Aorta (tissue), 5 donors: ENCODE measurements at places on chromosomes 13 and 19. TPM values are rescaled to one million over a fixed set of nuclear protein-coding genes. Genes with fewer than 3 reads are reported as not detected.

- H3K4me1 ChIP-seq = no peaks in the 10 kb centered on the region
- no peak overlapping the region for H3K4me3 ChIP-seq
- no peaks in the 10 kb centered on the region for H3K27me3 ChIP-seq
- DNase-seq = peak; percentile 43
- H3K27ac ChIP-seq = peak overlapping the region; percentile 81
Observed at GRCh38 chr19:49165865-49166301, 8.3 kb downstream of the TRPM4 start.

EXOC3L2 gene
- total RNA-seq = 13.9 TPM

- H3K36me3 ChIP-seq = no peaks in the 10 kb centered on the region
- H3K4me1 ChIP-seq = no peaks in the 10 kb centered on the region
- no peak overlapping the region for H3K27ac ChIP-seq
- no peak overlapping the region for H3K4me3 ChIP-seq
- DNase-seq = no peak
- H3K27me3 ChIP-seq = no peaks in the 10 kb centered on the region
Observed at GRCh38 chr13:29383476-29383875, 212.0 kb downstream of the SLC7A1 start.

DNA sequence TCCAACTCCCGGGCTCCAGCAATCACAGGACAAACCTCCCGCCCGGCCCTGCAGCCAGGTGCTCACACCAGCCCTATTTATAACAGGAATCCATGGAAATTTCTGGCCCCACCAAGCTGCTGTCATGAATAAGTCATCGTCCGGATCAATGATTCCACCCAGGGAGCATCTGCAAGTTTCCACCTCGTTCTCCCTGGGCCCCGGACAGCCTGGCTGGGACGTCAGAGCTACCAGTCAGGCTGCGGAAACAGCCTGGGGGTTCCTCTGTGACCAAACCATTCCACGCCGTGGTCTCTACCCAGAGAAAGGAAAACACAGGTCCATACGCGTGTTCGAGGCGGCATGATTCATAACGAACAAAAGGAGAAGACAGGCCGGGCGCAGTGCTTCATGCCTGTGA, 20.7 kb upstream of the PTBP1 start:
- no peaks in the 10 kb centered on the region for H3K4me1 ChIP-seq
- H3K36me3 ChIP-seq = no peaks in the 10 kb centered on the region
- DNase-seq = no peak
- H3K4me3 ChIP-seq = no peak overlapping the region
- no peak overlapping the region for H3K27ac ChIP-seq

CCNA1 gene
- 0.42 TPM for total RNA-seq

DNA sequence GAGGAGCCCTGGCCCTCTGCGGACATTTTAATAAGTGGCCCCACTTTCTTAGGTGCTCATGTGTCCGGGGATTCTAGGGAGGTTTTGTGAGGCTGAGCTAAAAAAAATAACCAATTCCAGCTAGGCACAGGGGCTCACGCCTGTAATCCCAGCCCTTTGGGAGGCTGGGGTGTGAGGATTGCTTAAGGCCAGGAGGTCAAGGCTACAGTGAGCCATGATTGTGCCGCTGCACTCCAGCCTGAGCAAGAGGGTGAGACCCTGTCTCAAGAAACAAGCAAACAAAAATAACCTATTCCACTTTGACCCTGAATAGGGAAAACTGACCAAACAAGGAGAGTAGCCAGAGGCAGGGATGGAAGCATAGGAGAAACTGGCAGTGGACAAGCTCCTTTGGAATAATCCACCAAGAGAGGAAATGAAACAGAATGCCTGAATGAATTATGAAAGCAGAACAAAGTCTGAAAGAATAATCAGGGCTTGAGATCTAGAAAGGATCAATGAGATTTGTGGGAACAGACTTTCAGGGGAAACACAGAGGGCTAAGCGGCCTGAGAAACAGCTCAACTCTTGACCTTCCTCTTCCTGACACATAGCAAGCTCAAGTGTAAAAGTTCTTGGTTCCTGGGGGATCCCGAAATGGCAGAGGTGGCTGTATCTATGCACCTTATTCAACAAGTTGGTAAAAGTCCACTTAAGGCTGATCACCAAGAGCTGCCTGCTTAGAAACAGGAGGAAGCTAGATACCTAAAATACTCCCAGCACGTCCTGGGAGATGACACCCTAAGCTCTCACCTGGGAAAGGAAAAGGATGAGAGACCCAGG, 30.1 kb upstream of the FFAR2 start:
- DNase-seq = no peak
- no peaks in the 10 kb centered on the region for H3K4me1 ChIP-seq
- no peak overlapping the region for H3K27ac ChIP-seq
- no peaks in the 10 kb centered on the region for H3K27me3 ChIP-seq
- H3K4me3 ChIP-seq = no peak overlapping the region

DNA sequence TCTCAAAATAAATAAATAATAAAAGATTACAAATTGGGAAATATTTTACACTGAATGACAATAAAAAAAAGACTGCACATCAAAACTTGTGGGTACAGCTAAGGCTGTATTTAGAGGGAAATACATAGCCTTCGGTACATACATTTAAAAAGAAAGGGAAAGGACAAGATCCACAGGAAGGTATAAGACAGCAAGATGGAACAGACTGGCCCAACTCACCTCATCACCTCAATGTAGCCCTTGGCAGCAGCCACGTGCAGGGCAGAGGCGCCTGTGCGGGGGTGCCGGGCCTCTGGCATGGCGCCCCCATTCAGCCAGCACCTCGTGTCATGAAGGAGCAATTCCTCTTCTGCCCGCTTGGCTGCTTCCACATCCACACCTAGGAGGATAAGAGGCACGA, 14.2 kb downstream of the PPP1R12C start:
- no peaks in the 10 kb centered on the region for H3K4me1 ChIP-seq
- peaks cover 7% of the 10 kb centered on the region for H3K36me3 ChIP-seq
- H3K27me3 ChIP-seq = no peaks in the 10 kb centered on the region

DNA sequence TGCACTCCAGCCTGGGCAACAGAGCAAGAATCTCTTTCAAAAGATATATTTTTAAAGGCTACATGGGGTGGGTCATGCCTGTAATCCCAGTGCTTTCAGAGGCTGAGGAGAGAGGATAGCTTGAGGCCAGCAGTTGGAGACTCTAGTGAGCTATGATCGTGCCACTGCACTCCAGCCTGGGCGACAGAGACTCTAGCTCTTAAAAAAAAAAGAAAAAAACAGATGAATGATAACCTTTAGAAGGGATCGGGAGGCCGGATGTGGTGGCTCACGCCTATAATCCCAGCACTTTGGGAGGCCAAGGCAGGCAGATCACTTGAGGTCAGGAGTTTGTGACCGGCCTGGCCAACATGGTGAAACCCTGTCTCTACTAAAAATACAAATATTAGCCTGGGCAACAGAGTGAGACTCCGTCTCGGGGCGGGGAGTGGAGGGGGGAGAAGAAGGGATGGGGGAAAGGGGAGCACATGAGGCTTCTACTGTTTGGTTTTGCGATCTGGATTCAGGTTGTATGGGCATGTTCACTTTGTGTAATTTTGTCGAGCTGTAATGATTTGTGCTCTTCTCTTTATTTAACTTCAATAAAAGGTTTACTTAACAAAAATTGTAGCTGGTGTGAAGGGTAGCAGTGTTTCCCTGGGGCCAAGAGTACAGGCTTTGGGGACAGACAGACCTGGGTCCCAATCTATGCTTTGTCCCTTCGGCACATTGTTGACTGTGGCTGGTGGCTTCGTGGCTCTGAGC, 1.1 kb upstream of the PSMC4 start:
- peak overlapping the region; percentile 69 for H3K4me3 ChIP-seq
- H3K4me1 ChIP-seq = no peaks in the 10 kb centered on the region
- H3K27me3 ChIP-seq = no peaks in the 10 kb centered on the region
- peak overlapping the region; percentile 81 for H3K27ac ChIP-seq
- H3K36me3 ChIP-seq = peaks cover 3% of the 10 kb centered on the region

DNA sequence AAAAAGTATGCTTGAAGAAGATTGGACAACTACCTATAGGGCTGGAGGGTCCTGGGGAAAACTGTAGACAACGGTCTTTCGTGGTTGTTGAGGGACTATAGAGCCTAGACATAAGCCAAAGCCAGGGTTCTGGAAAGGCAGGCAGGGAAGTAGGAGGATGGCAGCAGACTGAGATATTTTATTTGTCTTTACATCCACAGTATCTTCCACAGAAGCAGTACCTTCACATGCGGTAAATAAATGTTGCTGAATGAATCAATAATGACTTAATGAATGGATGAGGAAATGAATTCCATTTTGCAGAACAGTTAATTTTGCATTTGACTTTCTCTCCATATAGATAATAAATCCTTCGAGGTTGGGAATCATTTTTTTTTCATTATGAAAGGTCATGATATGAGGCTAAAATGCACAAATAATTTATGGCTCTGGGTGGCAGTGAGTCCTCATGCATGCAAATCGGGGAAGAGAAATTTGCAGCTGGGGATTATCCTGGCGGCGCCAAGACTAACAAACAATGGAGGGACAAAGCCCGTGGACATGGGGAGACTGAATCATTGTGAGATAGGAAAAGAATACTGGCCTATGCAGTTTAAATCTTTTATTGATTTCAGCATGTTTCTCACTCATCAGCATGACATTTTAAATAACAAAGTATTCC, 102.0 kb downstream of the ERCC5 start:
- H3K4me3 ChIP-seq = no peak overlapping the region
- no peak overlapping the region for H3K27ac ChIP-seq
- H3K36me3 ChIP-seq = no peaks in the 10 kb centered on the region
- H3K27me3 ChIP-seq = peaks cover 2% of the 10 kb centered on the region
- DNase-seq = no peak
- no peaks in the 10 kb centered on the region for H3K4me1 ChIP-seq

PGLYRP2 gene
- total RNA-seq = not detected

MEX3D gene
- 16.1 TPM for total RNA-seq

GRCh38 chr13:73421310-73421912, 362.6 kb downstream of the KLF5 start:
- DNase-seq = no peak
- no peaks in the 10 kb centered on the region for H3K27me3 ChIP-seq
- no peaks in the 10 kb centered on the region for H3K4me1 ChIP-seq
- H3K4me3 ChIP-seq = no peak overlapping the region
- no peak overlapping the region for H3K27ac ChIP-seq
- no peaks in the 10 kb centered on the region for H3K36me3 ChIP-seq

GRCh38 chr13:95087746-95088305, 213.4 kb downstream of the ABCC4 start:
- no peak for DNase-seq
- H3K36me3 ChIP-seq = no peaks in the 10 kb centered on the region
- no peak overlapping the region for H3K27ac ChIP-seq

DNA sequence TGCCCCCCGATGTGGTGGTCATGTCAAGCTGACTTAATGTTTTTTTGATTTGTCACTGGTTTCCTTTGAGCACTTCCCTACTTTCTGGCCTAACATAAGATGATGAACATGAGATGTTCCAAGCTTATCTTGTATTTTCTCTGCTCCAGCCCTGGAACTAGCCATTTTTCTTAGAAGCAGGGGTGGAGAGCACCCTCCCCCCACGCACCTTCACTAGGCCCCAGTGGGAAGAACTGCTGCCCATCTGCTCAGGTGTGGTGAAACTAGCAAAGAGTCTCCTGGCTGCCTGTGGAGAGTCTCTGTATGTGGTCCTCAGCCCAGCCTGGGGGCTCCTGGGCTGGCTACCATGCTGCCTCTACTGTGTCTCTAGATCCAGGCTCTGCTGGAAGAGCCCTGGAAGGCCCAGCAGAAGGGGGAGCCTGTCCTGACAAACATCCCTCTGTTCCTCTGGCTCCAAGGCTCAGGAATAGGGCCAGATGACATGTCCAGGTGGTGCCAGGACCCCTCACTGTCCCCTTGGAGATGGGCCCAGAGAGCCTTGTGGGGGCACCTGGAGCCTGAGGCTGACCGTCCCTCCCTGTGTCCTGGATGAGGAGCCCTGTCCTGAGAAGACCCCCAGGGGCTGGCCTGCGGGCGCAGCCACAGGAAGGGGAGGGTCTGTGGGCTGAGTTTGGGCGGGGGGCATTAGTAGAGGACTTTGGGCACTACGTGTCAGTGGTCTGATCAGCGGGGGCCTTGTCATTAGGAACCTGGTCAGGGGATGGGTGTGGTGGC, 4.8 kb upstream of the ZNF14 start:
- no peaks in the 10 kb centered on the region for H3K36me3 ChIP-seq
- no peak overlapping the region for H3K4me3 ChIP-seq
- H3K4me1 ChIP-seq = no peaks in the 10 kb centered on the region
- no peak overlapping the region for H3K27ac ChIP-seq
- H3K27me3 ChIP-seq = no peaks in the 10 kb centered on the region

ARL11 gene
- total RNA-seq = 1.8 TPM

CEACAM7 gene
- 0.26 TPM for total RNA-seq

DNA sequence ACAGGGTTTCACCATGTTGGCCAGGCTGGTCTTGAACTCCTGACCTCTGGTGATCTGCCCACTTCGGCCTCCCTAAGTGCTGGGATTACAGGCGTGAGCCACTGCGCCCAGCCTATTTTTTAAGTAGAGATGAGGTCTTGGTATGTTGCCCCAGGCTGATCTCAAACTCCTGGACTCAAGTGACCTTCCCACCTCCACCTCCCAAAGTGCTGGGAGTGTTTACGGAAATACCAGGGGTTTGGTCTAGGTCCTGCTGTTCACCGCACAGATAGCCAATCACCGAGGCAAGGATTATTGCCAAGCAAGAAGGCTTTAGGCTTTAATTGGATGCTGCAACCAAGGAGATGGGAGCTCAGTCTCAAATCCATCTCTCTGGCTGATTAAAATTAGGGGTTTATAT, 11.6 kb downstream of the CLEC4G start:
- no peaks in the 10 kb centered on the region for H3K27me3 ChIP-seq
- no peaks in the 10 kb centered on the region for H3K36me3 ChIP-seq
- no peaks in the 10 kb centered on the region for H3K4me1 ChIP-seq
- no peak for DNase-seq

- H3K4me3 ChIP-seq = no peak overlapping the region
- DNase-seq = no peak
- no peak overlapping the region for H3K27ac ChIP-seq
- no peaks in the 10 kb centered on the region for H3K4me1 ChIP-seq
Observed at GRCh38 chr13:109816112-109816807, 29.9 kb upstream of the IRS2 start.

GRIN3B gene
- 0.10 TPM for total RNA-seq

GRCh38 chr19:38202504-38202903, 21.5 kb downstream of the DPF1 start:
- no peaks in the 10 kb centered on the region for H3K36me3 ChIP-seq
- no peak for DNase-seq
- H3K4me1 ChIP-seq = no peaks in the 10 kb centered on the region
- no peak overlapping the region for H3K4me3 ChIP-seq
- H3K27me3 ChIP-seq = no peaks in the 10 kb centered on the region

- H3K27ac ChIP-seq = no peak overlapping the region
- no peak for DNase-seq
- H3K27me3 ChIP-seq = no peaks in the 10 kb centered on the region
- no peaks in the 10 kb centered on the region for H3K36me3 ChIP-seq
- no peaks in the 10 kb centered on the region for H3K4me1 ChIP-seq
- H3K4me3 ChIP-seq = no peak overlapping the region
Observed at GRCh38 chr13:42492372-42492920, 81.5 kb upstream of the TNFSF11 start.

GRCh38 chr13:93304868-93305613, 78.4 kb downstream of the GPC6 start:
- no peak for DNase-seq
- H3K36me3 ChIP-seq = no peaks in the 10 kb centered on the region
- H3K4me1 ChIP-seq = peaks cover 2% of the 10 kb centered on the region
- no peak overlapping the region for H3K27ac ChIP-seq
- H3K4me3 ChIP-seq = no peak overlapping the region
- H3K27me3 ChIP-seq = no peaks in the 10 kb centered on the region

TMEM255B gene
- total RNA-seq = 67.3 TPM
